CD4-positive, alpha-beta memory T cell (primary cell): ENCODE measurements at places on chromosomes 11 and 22.

- no peak for DNase-seq
Observed at GRCh38 chr11:131275580-131275979, 94.8 kb upstream of the NTM start.

GRCh38 chr22:42830161-42830560 lies 26.9 kb downstream of the ARFGAP3 start:
- DNase-seq: no peak

DNA sequence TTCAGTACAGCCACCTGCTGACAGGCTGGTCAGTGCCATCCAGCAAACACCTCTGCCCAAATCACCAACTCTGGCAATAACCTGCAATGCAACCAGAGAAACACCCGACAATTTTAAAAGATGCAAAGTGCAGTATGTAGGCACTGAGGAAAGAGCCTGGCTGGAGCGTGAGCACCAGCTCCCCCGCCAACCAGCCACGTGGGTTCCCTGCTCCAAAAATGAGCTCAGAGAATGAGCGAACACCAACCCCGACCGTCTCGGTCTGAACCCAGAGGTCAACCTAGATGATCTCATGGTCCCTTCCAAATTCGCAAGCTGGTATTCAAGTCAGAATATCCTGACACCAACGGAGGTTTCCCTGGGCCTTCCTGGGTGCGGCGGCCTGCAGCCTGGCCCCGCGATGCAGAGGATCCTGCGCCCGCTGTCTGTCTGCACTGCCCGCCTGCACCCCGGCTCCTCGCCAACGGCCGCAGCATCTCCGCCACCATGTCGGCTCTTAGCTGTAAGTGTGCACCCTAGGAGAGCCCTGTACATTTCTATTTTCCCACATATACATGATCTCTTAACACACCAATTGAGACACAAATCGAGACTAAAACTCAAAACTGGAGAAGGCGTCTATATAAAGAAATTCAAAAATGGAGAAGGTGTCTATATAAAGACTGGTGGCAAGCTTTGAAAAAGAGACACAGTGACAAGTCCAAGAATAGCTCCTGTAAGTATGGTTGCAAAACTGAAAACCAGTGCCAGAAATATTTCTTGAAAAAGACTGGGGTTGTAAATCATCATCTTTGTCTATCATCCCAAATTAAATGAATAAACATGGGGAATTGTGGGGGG lies 22.8 kb downstream of the TMEM184B start:
- DNase-seq: no peak

DNA sequence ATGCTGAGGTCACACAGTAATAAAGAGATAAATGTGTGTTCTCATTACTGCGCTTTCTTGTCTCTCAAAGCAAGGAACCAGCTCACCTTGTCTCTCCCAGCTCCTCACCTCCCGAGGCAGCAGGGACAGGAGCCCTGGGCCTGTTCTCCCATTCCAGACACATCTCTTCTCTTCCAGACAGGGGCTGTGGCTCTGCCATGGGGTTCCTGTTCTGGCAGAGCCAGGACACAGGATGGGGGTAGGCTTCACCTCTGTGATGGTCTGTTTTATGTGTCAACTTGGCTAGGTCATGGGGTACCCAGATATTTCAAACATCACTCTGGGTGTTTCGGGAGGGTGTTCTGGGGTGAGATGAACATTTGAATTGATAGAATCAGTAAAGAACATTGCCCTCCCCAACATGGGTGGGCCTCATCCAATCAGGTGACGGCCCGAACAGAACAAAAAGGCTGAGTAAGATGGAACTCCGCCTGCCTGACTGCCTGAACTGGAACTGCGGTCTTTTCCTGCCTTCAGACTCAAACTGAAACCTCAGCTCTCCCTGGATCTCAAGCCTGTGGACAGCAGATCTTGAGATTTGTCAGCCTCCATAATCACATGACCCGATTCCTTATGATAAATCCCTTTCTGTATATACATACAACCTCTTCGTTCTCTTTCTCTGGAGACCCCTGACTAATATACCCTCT lies 2.0 kb upstream of the VSIG10L2 start:
- no peak for DNase-seq

- DNase-seq: no peak
Observed at GRCh38 chr11:85572056-85572455, 55.1 kb downstream of the DLG2 start.

DNA sequence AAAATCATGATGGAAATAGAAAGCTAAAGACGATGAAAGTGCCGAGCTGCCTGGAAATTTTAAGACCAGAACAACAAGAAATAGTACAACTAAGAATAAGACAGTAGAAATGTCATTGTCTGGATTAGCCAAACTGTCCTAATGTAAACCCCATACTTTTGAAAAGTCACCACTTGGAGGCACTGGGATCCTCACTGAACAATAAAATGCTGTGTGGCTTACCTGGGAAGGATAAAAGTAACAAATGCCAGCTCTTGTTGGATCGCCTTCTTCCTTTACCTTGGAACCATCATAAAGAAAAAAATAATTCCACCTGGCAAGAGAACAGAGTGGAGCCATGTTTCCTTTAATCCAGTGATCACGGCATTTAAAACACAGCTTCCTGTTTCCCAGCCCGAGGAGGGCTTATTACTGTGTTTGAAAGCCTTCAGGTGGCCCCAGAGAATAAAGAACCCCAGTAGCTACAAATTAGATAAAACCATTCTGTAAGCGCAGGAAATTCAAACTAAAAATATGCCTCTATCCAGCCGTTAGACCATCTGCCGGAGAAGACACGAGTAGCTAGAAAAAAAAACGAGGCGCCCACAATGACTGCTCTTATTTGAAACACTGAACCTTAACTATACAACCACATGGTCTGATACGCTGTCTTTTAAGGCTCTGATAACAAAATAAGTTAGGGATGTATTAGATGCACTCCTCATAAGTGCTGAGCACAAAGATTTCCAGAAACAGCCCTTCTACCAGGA lies 4.4 kb downstream of the HPS4 start:
- DNase-seq: no peak

DNA sequence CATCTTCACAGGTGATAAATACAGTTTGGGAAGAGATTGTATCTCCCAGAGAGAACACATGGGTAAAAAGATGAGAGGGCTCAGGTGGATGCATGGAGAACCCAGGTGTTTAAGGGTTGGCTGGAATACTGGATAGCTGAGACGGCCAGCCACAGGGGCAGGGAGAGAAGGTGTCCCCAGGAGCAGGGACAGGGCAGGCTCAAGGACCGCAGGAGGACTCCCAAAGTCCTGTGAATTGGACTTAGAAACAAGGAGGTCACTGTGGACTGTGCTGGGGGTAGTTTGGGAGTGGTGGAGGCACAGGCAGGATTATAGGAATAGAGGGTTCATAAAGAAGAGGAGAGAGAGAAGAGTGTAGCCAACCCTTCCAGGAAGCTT lies 103.8 kb upstream of the PARVA start:
- no peak for DNase-seq

DNA sequence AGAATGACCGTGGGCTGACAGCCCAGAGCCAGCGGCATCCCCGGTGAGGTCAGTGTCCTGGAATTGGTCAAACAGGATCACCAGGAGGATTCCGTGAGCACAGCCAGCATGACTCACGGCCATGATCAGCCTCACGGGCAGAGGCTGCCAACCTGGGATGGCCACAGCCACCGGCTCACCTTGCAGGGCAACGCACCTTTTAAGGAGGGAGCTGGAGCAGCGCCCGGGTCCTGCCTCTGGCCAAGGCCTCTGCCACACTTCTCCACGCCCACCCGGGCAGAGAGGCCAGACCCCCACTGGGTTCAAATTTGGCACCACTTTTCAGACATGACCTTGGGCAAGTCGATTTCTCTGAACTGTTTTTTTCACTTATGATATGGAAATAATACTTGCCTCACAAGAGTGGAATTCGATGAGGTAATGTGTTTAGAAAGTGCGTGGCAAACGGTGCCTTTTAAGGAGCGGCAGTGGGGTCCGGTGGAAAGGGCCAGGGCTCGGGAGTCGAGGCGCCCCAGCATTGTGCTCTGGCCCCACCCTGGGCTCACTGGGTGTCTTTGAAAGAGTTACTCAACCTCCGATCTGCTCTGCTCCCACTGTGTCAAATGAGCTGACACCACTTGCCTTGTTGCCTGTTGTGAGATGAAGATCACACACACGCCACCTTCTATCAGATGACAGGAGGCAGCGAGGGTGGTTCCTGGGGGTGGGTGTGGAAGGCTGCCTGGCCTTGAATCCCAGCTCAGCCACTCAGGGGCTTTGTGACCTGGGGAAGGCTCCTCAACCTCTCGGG lies 16.0 kb downstream of the TXN2 start:
- DNase-seq: no peak

DNA sequence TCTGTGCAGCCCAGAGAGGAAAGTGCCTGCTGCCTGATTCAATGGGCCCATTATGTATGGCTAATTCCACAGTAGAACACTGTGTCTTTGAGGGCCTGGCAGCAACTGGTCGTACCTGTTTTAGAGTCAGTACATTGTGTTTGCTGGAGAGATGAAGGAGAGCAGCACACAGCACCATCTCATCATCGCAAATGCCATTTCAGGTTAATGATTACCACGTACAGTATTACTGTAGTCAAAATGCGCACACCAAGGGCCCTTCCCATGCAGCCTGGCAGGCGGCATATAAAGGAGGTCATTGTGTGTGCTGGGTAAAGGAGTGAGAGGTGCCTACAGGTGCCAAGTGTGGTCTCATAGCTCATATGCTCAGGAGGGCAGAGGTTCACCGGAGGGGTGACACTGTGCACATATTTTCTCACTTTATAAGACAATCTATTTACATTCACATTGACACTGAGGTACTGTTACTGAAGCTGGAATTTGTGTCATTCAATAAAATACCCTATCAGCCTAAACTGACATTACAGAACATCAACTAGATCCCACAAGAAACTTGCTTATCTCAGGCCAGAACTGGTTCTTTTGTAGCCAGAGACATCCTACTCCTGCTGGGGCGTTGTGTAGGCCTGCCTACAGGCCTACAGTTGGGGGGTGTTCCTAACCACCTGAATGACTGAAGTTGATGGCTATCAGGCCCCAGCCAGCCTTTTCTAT lies 90.4 kb downstream of the APIP start:
- DNase-seq: no peak

DNA sequence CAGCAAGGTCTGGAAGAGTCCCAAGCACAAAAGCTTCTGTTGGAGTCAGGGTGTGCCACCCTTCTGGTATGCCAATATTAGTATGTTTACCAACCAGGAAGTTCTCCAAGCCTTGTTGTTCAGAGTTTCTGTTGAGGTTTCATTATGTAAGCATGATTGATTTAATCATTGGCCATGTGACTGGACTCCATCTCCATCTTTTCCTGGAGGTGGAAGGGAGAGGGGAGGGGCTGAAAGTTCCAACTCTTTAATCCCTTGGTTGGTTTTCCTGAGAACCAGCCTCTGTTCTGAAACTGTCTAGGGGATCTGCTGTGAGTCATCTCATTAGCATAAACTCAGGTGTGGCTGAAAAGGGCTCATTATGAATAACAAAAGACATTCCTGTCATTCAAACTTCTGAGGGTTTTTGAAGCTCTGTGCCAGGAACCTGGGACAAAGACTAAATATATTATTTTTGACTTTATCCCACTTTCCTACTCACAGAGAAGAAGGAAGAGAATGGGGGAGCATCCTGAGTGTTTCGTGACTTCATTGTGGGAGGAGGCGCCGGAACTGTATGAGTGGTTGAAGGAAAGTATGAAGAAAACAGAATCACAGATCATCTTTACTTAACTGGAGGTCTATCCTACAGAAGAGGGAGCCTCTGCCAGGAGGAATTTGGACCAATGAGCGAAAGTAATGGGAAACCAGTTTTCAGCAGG lies 138.2 kb downstream of the NECTIN1 start:
- no peak for DNase-seq

- no peak for DNase-seq
Observed at GRCh38 chr22:35198738-35199137, 58.6 kb upstream of the HMGXB4 start.

- DNase-seq: peak; percentile 31
Observed at GRCh38 chr11:77776455-77776854, 44.1 kb downstream of the RSF1 start.

- DNase-seq: no peak
Observed at GRCh38 chr11:119780222-119780953, 51.4 kb upstream of the NECTIN1 start.

DNA sequence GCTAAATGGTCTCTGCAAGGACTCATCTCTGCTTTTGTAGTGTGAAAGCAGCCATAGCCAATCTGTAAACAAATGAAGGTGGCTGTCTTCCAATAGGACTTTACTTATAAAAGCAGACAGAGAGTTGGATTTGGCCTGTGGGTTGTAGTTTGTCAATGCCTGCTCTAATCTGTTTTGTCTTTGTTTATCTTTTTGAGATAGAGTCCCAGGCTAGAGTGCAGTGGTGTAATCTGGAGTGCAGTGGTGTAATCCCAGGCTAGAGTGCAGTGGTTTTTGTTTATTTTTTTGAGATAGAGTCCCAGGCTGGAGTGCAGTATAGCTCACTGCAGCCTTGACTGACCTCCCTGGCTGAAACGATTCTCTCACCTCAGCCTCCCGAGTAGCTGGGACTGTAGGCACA lies 8.6 kb downstream of the PPP6R3 start:
- DNase-seq: no peak

GRCh38 chr11:17568944-17569343 lies 21.9 kb downstream of the OTOG start:
- DNase-seq: no peak

- no peak for DNase-seq
Observed at GRCh38 chr11:27497284-27497866, 9.2 kb downstream of the LIN7C start.
